ENCODE measurements at places on chromosomes 3 and 15.

GRCh38 chr3:151873398-151873797 is at the start of gene SUCNR1:
TSS of gene SUCNR1 (plus strand) at chr3:151873643. CDS start at chr3:151879893, 6,250 bp downstream.
- no peak for DNase-seq

- DNase-seq, result no peak
Measured at GRCh38 chr3:170359178-170359704, 1.7 kb downstream of the SKIL start.

DNA sequence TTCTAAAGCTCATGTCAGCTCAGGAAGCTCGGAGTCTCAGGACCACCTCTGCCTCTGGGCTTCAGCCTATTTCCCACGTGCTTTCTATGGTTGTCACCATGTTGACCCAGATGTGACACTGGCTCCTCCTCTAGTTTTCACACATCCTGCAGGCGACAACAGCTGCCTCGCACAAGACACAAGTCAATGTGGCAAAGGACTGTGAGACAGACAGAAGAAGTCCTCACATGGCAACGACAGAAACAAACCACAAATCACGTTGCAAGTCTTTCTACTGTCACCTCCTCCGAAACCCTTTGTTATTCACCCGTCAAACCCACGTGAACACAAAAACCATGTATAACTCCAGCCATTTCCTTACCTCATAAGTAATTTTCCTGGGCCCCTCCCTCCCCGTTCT is 194.5 kb downstream of the MEX3B start:
- DNase-seq, result no peak

GRCh38 chr15:85414495-85414894 is 34.1 kb downstream of the AKAP13 start:
- DNase-seq, result no peak

- no peak for DNase-seq
Measured at GRCh38 chr15:77030928-77031375, 36.0 kb downstream of the PSTPIP1 start.

- DNase-seq, result no peak
Measured at GRCh38 chr3:135490219-135490915, 475.2 kb upstream of the PPP2R3A start.

GRCh38 chr3:130654921-130655320 is 91.7 kb downstream of the PIK3R4 start:
- DNase-seq, result no peak

DNA sequence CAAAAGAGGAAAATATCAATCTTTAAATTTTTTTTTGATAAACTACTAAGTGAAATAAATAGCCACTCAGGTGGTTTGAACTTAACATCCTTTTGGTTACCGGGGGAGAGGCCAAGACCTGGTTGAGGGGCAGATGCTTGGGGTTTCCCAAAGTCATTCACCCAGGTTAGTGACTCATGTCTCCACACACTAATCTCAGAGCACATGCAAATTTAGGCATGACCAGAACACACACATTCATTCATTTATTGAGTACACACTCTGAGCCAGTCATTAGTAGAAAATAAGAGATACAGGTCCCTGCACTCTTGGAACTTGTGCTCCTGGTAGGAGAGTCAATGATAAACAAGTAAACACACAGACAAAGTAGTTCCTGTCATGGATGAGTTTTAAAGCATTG is 7.3 kb downstream of the ILDR1 start:
- DNase-seq, result no peak

DNA sequence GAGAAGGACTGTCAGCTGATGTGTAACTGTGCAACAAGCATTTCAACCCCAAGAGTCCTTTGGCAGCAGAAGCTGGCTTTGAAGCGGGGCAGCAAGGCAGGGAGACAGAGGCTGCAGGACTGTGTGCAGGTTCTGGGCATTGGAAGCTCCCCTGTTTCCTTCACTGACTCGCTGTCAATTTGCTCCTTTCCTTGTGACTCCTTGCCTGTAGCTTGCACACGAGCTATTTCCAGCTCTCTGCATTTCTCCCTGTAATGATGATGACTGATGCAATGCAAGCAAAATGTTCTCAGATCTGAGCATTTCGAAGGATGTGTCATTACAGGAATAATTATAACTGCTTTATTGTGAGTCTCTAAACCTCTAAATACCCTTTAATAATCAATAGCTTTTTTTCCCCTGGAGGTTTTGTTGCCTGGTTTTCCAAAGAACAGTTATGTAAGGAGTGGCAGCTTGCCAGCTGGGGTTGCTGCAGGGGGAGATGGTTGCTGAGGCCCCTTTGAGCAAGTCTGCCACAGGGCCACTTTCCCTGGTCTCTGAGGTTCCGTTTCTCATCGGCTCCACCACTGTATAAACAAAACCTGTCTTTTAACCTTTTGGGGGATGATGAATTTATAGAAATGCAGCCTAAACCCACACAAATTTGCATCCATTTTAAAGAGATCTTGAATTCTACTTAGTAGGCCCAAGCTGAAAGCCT is 2.8 kb downstream of the APOD start:
- DNase-seq, result no peak

DNA sequence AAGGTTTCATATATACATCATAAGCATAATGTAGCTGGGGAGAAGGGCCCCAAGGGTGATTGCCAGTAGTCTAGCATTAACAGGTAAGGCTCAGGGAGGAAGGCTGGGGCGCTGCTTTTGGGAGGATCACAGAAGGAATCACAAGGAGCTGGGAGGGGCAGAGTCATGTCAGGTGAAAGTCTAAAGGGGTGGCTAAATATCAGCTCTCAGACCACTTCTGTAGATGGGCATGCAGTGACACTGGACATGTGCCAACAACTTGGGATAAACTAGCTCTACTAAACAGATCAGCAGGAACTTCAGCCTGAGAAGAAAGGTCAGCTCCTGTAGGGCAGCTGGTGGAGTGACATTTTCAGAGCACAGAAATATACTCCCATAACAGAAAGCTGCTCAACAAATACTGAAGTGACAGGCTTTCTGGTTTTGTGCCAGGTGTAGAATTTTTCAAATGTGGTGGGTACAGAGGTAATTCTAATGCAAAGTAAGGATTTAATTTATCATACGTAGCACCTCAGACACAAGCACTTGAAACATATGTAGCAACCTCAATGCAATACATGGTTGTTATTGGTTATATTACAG is 79.4 kb downstream of the PEX5L start:
- no peak for DNase-seq

DNA sequence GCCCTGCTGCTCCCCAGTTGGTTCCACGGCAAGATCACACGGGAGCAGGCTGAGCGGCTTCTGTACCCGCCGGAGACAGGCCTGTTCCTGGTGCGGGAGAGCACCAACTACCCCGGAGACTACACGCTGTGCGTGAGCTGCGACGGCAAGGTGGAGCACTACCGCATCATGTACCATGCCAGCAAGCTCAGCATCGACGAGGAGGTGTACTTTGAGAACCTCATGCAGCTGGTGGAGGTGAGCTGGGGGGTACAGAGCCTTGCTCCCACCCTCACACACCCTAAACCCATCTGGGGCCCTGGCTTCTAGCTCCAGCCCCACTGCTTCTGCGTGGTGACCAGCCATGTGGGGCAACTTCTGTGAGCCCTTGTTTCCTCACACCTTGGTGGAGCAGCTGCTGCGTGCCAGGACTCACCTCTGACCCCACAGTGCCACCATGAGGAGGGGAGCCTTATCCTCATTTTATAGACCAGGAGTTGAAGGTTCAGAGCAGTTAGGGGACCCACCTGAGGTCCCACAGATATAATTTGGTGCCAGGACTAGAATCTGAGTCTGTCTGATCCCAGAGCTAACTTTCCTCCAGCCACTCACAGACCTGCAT is 13.3 kb upstream of the LMAN1L start:
- no peak for DNase-seq

- DNase-seq, result no peak
Measured at GRCh38 chr3:9565316-9565715, 11.7 kb upstream of the LHFPL4 start.

- no peak for DNase-seq
Measured at GRCh38 chr3:132879656-132880055, 157.4 kb upstream of the NPHP3 start.

DNA sequence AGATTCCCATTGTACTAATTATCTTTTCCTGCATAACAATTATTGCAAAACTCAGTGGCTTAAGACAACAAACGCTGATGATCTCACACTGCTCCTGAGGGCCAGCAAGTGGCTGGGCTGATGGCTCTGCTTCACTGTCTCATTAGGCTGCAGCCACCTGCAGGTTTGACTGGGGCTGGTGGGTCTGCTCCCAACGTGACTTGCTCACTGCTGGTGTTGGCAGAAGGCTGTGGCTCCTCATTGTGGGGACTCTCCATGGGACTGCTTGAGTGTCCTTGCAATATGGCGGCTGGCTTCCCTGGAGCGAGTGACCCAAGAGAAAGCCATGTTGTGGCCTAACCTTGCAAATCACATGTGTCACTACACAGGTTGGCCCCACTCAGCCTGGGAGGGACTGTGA is 71.1 kb downstream of the PLXNA1 start:
- no peak for DNase-seq

DNA sequence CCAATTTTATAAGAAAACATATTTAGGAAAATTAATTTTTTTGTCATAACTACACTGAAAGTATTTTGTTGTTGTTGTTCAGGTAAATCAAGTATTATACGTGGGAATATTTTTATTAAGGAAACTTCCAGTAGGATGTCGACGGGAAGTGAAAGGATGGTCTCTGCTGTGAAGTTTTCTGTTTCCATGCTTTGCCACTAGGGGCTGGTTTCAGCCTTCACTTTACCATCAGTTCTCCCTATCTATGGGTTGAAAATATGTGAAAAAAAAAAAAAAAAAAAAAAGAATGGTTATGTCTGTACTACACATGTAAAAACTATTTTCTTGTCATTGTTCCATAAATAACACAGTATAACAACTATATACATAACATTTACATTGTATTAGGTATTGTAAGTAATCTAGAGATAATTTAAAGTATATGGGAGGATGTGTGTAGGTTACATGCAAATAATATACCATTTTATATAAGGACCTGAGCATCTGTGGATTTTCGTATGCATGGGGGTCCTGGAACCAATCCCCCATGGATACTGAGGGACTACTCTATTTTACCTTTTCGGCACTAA is 136.7 kb downstream of the SMAD6 start:
- no peak for DNase-seq

DNA sequence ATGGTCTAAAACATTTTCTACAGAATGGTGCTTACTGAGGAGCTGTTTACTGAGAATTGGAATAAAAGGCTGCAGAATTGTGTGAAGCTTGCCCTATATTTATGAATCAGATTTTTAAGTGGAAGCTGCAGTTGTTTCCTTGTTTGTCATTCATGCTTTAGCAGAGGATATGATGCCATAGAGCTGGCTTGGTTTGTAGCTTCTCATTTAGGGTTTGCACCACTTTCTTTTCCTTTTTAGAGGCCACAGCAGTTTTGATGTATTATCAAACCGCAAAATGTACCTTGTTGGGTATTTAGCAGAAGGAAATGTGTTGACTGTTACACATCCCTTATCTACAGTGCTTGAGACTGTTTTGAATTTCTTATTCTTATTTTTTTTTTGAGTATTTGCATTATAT is 66.2 kb downstream of the RASA2 start:
- DNase-seq, result no peak

DNA sequence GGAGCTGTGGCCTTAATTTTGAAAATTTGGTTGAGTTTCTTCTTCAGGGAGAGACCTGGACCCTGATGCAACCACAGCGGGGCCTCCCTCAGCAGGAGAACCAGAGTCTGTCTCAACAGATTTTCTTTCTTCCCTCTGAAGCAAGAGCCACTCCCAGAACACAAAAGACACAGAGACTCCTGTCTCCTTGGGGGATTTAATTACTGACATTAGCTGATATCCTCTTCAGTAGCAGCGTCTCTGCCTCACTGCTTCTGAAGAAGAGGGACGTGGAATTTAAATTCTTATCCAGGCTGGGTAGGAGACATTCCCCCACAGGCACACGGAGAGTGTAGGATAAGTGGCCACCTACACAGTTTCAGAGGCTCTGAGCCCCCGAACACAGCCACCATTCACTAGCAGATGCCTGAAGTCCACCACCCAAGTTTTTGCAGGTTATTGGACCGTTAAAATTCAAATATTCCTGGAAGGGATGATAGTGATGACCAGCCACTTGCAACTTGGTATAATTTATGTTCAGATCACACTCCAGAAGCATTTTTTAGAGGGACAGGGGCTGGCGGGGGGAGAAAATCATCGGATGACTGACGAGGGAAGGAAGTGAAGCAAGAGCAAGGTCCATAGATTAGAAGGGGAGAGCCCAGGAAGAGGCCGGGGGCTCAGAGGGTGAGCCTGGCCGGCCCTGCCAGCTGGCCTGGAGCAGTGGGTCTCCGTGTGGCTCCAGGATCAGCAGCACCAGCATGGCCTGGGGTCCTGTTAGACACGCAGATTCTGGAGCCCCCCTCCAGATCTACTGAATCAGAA is 109.7 kb downstream of the BDH1 start:
- no peak for DNase-seq

GRCh38 chr3:129314386-129315222 is 35.9 kb downstream of the HMCES start:
- DNase-seq, result peak; percentile 85

GRCh38 chr3:24428481-24428880 is 66.2 kb downstream of the THRB start:
- no peak for DNase-seq

DNA sequence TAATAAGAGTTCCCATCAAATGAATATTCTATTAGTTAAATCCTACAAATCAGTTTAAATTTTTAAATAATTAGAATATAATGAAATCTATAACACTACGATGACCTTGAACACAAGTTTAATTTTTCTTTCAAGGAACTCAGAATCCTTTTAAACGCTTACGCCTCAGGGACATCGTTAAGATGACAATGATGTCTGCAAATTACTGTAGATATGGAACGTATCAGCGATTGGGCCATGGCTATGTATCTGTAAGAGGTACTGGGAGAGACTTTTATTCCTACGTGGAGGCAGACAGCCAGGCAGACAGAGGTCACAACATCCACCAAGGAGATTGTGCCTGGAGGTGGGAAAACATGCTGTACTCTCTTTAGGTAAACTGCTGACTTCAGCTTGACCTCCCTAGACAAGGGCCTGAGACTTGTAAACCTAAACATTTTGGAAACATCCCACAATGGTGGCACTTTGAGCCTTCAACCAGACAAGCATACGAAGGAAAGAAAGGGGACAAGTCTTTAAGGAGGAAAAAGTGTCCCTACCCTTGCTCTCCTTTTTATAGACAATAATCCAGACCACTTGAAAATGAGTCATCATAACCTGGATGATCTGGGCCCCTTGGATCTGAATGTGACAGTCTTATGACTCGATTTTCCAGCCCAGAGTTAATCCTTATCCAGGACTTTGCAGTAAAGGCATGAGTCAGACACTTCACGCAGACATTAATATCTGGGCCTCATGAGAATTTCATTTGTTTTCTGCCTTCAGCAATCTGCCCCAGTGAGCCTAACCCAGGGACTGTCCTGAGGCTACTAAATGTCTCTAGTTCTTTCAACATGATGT is 6.8 kb upstream of the LDHAL6B start:
- no peak for DNase-seq

- no peak for DNase-seq
Measured at GRCh38 chr15:27479296-27480140, 508.5 kb downstream of the GABRG3 start.

DNA sequence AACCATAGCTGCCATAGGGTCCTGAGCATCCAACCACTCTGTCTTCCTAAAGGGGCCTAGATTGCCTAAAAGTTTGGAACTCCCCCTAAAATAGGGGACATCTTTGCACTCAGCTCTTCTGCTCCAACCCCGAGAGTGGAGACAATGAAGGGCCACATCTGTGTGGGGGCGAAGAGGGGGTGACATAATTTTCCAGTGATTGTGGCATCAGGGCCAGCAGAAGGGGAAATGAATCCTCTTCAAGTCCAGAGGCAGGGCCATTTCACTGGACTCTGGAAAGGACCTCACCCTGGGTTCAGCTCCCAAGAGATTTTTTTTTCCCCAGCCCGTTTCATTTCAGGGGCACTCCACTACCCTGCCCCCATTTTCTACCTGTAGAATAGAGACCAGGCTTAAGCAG is 4.6 kb upstream of the ANKRD63 start:
- no peak for DNase-seq

All from iPS DF 6.9 (cell line).